Fibroblast of lung (primary cell): ENCODE measurements at places on chromosomes 5 and 9.
A peak's percentile ranks its signal among the peaks of the same experiment; 100 is the strongest.

DNA sequence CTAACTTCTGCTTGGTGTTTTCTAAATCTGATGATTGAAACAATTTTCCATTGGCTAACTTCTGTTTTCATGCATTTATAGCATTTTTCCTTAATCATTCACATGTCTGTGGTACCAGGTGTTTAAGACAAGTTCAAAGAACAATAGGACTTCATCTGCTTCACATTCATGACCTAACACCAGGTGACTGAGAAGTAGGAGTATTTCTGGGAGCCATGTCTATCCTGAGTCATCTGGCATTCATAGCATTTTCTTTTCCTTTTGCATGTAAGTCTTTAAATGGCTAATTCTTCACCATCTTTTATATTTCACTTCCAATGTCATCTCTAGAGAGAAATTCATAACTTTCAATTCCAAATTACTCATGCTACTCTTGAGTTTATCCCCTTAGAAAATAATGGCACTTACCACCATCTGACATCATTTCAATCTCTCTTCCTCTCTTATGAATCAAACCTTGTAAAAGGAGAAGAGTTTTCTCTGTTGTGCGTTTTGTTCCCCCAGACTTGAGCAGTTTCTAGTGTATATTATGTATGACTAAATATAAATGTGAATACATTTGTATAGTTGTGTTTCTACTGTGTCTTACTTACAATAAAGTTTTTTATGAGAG, 1196.1 kb upstream of the CDH9 start:
- no peak for DNase-seq

GRCh38 chr5:55601628-55602027, 66.9 kb upstream of the PLPP1 start:
- peak; percentile 28 for DNase-seq

GRCh38 chr9:116303270-116303669, 149.7 kb downstream of the PAPPA start:
- DNase-seq: no peak

- no peak for DNase-seq
Observed at GRCh38 chr5:73380710-73381589, 67.6 kb downstream of the FOXD1 start.

DNA sequence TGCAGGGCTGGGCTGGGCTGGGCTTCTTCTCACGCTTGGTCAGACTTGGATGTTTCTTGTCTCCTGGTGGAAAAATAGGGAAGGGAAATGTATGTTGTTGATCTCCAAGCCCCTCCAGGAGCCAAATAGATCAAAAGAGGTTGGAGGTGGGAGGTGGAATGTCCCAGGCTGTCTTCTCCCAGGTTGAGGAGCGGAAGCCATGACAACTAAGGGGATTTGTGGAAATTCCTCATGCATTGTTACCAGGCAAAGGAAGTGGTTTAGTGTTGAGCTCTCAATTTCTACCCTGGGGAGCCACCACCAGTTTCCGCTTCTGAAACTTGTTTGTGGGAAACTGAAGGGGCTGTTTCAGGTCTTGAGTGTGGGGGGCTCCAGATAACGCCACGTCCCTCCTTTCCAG, 79.0 kb downstream of the SPRY4 start:
- DNase-seq: peak; percentile 43

DNA sequence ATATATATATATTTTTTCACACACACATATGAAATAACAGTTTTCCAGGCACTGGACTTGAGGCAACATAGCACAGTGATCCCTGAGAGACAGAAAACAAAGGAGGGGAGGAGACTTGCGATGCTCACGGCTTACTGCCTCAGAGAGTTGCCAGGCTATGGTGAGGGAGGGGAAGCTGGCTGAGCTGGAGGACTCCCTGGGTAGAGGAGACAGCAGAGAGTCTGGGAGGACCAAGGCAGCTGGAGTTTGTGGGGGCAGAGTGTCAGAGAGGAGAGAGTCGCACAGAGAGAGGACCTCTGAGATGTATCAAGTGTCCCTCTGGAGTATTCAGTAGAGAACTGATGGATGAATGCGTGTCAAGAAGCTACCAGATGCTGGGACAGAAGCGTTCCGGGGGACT, 23.1 kb upstream of the QSOX2 start:
- no peak for DNase-seq
